ENCODE measurements at places on chromosomes 7 and 10. TPM values are rescaled to one million over a fixed set of nuclear protein-coding genes. Genes with fewer than 3 reads are reported as not detected.

DNA sequence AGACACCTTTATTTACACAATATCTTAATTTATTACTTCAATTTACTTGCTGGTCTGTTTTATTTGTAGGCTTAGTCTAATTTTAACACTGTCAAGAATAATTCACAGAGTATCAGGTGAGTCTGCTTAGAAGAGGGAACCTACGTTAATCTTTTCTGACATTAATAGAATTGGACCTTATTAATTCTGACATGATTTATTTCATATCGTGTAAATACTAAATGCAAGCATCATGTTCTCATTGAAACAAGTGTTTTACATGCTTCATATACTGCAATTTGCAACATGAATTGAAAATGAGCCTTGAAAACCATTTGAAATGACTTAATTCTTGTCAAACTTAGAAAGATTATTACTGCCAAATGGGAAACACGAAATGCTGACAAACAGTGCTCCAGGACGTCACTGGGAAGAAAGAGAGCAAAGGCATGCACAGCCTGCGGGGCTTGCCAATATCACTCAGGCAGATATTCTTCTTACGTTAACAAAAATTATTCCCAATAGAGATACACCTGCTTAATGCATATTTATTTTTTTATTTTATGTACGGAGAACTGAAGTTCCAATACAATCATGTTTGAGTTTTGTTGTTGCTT, 282.0 kb upstream of the AKR1E2 start:
- H3K27ac ChIP-seq, result no peak overlapping the region
- H3K4me3 ChIP-seq, result no peak overlapping the region
- DNase-seq, result no peak
- peaks cover 28% of the 10 kb centered on the region for H3K27me3 ChIP-seq

DNA sequence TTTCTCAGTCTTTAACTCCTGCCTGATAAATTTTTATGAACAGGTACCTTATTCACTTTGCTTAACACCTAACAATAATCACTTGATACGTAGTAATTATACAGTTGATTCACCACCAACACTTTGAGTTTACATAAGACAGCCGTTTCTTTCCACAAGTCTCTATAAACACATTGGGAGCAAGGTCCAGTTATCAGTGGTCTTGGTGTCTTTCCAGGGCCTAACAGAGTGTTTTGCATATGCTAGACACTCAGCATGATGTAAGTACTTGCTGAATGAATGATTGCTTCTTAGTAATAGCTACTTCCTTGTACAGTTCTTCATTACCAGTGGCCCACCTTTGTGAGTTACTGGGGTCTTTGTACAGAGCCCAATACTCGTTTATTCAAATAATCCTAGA, 6.4 kb downstream of the CLDN12 start:
- peaks cover 4% of the 10 kb centered on the region for H3K4me1 ChIP-seq
- no peak for DNase-seq
- H3K27ac ChIP-seq, result no peak overlapping the region
- H3K4me3 ChIP-seq, result no peak overlapping the region
- H3K27me3 ChIP-seq, result no peaks in the 10 kb centered on the region

DNA sequence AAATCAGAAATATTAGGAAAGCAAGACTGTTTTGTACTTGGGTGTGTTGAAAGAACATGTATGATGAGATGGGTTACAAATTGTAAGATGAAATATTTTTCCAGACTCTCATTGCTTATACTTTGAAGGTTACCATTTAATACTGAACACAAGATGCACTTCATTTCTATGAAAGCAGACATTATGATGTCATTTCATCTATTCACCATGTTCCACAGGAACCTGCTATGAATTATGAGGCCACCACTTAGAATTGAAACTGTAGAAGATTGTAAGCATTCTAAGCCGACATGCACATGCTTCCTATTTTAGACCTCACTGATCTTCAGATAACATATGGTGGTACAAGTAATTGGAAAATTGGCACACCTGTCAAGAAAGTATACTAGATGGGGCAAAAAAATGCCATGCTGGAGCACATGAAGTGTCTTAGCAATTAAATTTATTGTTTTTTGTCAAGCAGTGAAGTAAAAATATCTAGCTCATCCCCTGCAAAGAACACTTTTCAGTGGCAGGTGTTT, 195.0 kb downstream of the PHF14 start:
- H3K27ac ChIP-seq, result no peak overlapping the region
- H3K27me3 ChIP-seq, result no peaks in the 10 kb centered on the region
- no peak for DNase-seq
- H3K36me3 ChIP-seq, result no peaks in the 10 kb centered on the region
- peaks cover 2% of the 10 kb centered on the region for H3K4me1 ChIP-seq

DNA sequence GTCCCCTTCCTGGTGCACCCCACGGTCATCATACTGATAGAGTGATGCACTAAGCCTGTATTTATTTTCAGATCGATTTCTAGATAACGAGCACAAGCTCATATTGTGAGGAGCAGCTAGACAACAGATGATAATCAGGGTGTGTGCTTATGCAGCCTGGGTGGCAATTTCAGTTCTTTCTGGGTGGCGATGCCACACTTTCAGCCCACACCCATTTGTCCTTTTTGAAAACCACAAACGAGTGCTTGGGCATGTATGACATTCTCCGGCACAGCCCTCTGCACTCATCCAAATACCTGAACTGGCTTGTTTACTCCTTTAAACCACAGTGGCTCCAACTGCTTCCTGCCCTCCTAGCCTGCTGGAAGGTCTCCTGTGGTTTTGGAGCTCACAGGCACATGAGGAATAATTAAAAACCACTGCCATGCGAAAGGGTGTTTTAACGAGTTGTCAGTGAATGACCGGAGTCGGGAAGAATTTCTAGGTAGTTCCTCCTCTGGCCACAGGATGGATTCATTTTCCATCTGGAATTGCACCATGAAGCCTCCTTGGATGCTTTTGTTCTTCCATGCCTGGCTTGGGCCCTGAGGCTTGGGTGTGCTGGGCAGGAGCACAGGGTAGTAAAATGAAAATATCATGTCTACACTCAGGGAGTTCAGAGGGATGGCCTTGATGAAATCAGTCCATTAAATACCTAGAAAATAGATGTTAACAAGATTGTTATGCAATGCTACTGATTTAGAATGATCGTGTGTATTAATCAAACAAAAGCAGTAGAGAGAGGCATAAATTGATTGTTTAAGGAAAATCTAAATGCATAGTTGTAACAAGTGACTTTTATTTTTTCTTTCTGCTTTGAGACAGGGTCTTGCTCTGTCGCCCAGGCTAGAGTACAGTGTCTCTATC, 52.4 kb upstream of the ITGB1 start:
- peaks cover 11% of the 10 kb centered on the region for H3K27me3 ChIP-seq
- H3K36me3 ChIP-seq, result no peaks in the 10 kb centered on the region
- H3K4me3 ChIP-seq, result no peak overlapping the region
- no peak overlapping the region for H3K27ac ChIP-seq
- peaks cover 17% of the 10 kb centered on the region for H3K4me1 ChIP-seq

GRCh38 chr10:49830846-49831245, 68.7 kb upstream of the OGDHL start:
- DNase-seq, result no peak
- H3K4me1 ChIP-seq, result peaks cover 1% of the 10 kb centered on the region
- H3K4me3 ChIP-seq, result no peak overlapping the region
- H3K27ac ChIP-seq, result no peak overlapping the region
- no peaks in the 10 kb centered on the region for H3K27me3 ChIP-seq

- peaks cover 30% of the 10 kb centered on the region for H3K4me1 ChIP-seq
- peaks cover 2% of the 10 kb centered on the region for H3K36me3 ChIP-seq
- peak overlapping the region; percentile 90 for H3K4me3 ChIP-seq
- peak overlapping the region; percentile 92 for H3K27ac ChIP-seq
- H3K27me3 ChIP-seq, result peaks cover 4% of the 10 kb centered on the region
Observed at GRCh38 chr7:39733881-39734632, 110.7 kb downstream of the RALA start.

DNA sequence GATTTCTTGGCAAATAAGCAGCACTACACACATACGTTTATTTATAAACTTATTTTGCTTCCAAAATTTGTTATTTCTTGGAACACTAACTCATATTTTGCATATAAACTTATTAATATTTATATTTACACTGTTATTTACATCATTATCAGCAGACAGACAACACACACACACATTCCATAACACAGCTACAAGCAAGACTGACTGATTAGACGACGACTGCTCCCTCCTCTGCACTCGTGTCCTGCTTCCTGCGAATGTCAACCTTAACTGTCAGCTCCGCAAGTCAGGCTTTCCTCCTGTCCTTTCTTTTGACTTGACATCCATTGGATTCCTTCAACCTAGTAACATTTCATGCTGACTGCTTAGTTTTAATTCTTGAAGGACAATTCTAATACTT, 96.6 kb downstream of the ATE1 start:
- no peak overlapping the region for H3K27ac ChIP-seq
- H3K36me3 ChIP-seq, result peaks cover 28% of the 10 kb centered on the region
- H3K4me3 ChIP-seq, result no peak overlapping the region
- DNase-seq, result no peak

Gene GATA3
- 79.7 TPM for total RNA-seq

GRCh38 chr7:78296644-78297371, 498.2 kb downstream of the PHTF2 start:
- no peak overlapping the region for H3K27ac ChIP-seq
- H3K27me3 ChIP-seq, result no peaks in the 10 kb centered on the region
- H3K36me3 ChIP-seq, result no peaks in the 10 kb centered on the region
- H3K4me3 ChIP-seq, result no peak overlapping the region

Gene IL2RA
- 989 TPM for total RNA-seq

DNA sequence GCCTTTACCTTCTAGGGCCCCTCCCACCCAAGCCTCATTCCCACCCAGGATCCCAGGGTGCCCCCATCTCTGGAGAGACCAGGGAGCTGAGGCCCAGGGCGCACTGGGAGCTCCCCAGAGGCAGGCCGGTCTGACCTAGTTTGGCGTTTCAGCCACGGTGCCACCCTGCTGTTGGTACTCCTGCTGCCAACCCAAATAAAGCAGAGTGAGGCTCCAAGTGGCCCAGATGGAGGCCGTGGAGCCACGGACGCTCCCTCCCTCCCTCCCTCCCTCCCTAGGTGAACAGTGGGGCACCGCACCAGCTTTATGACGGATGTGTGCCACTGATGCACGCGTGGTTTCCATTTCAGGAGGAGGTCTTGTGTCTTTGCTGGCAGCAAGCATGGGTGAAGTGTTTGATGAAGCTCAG, 1.8 kb downstream of the INPP5A start:
- H3K27me3 ChIP-seq, result peaks cover 4% of the 10 kb centered on the region
- peak overlapping the region; percentile 81 for H3K27ac ChIP-seq
- H3K4me3 ChIP-seq, result peak overlapping the region; percentile 92
- peaks cover 13% of the 10 kb centered on the region for H3K36me3 ChIP-seq

Gene CAMK1D
- total RNA-seq, result 5.6 TPM

Gene OR2A7
- total RNA-seq, result 2.1 TPM

DNA sequence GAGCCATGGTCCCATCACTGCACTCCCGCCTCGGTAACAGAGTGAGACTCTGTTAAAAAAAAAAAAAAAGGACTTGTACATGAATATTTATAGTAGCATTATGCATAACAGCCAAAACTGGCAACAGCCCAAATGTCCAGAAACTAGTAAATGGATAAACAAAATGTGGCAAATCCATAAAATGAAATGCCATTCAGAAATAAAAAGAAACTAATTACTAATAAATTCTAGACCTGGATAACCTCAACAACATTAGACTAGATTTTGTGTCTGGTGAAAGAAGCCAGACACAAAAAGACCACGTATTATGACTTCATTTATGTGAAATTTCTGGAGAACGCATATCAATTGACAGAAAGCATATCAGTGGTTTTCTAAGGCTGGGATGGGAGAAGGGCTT, 74.5 kb downstream of the HPSE2 start:
- H3K36me3 ChIP-seq, result no peaks in the 10 kb centered on the region
- no peak overlapping the region for H3K27ac ChIP-seq

Measured in activated CD4-positive, alpha-beta T cell treated with anti-CD3 and anti-CD28 coated beads, Interleukin-2, amount 10 ng/mL, durations not matched to agents 24 days and 14 days (primary cell).